ENCODE measurements at places on chromosomes 4 and X.

GRCh38 chr4:13092702-13093101 lies 391.4 kb downstream of the RAB28 start:
- no peak for DNase-seq

DNA sequence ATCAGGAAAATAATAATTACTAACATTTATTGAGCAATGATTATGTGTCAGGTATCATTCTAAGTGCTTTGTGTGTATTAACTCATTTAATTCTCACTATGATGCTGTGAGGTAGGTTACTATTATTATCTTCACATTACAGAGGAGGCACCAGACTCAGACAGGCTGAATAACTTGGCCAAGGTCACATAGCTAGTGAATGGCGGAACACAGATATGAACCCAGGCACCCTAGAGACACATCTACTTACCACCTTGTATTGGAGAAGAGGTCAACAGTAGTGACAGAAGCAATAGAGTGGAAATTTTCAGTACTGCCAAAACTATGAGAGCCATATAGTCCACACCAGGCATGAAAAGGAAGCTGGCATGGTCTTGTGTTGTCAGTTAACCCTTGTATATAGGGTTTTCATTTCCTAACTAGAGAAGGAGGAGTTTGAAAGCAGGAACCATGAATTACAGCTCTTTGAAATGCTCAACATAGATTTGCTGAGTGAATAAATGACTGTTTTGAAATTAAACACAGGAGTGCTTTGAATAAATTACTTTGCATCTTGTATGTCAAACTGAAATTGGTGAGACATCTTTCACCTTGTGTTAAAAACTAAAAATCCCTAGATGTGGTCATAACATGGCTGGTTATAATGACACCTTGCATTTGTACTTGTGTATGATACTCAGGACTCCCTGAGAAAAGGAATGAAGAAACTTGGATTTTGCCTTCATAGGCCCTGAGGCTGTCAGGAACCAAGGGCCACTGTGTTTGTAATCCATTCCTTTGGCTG lies 71.8 kb downstream of the RTL9 start:
- no peak for DNase-seq

DNA sequence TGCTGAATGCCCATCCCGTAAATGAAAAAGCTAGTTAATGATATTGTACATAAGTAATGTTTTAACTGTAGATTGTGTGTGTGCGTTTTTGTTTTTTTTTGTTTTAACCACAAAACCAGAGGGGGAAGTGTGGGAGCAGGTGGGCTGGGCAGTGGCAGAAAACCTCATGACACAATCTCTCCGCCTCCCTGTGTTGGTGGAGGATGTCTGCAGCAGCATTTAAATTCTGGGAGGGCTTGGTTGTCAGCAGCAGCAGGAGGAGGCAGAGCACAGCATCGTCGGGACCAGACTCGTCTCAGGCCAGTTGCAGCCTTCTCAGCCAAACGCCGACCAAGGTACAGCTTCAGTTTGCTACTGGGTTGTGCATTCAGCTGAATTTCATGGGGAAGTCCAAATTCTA lies at the start of gene SPP1:
SPP1 (plus strand) TSS at position 249 of the 400 bp plus-strand sequence. CDS start 1,182 bp downstream, outside the sequence.
- DNase-seq = no peak

GRCh38 chr4:97500423-97500822 lies 642.9 kb downstream of the STPG2 start:
- DNase-seq = no peak

- DNase-seq = peak; percentile 64
Measured at GRCh38 chr4:37795581-37796195, 30.8 kb upstream of the PGM2 start.

DNA sequence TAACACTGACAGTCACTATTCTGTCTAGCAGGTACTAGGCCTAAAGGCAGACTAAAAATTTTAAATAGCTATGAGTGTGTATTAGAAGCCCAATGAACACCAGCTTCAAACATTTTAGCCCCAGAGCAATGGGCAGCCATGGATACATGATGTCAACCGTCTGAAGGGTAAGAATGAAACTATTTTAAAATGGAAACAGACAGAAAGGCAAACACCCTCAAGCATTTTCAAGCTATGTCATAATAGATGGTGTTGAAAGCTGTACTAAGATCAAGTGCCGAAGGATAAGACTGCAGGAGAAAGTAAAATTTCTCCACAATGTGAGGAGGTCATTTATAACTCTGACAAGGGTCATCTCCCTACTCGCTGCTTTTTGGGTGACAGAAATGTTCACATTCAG lies 225.0 kb downstream of the COL25A1 start:
- DNase-seq = no peak

DNA sequence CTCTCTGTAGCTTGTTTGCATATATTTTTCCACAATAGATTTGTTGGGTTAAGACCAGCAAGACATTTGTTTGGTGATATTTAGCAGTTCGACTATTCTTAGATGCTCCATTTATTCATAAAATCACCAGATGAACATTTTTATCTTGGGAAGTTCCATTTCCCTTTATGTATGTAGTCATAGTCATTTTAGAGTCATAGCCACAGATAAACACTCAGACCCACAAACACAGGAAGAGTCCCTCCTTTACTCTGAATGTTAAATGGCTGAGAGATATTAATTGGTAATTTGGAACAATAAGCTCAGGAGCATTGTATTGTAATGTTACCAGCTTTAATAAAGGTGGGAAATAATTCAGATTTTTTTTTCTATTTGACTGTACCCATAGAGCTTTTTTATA lies 1608.7 kb downstream of the STIM2 start:
- no peak for DNase-seq

GRCh38 chr4:184745831-184746795 lies 12.2 kb upstream of the CENPU start:
- DNase-seq = peak; percentile 9

DNA sequence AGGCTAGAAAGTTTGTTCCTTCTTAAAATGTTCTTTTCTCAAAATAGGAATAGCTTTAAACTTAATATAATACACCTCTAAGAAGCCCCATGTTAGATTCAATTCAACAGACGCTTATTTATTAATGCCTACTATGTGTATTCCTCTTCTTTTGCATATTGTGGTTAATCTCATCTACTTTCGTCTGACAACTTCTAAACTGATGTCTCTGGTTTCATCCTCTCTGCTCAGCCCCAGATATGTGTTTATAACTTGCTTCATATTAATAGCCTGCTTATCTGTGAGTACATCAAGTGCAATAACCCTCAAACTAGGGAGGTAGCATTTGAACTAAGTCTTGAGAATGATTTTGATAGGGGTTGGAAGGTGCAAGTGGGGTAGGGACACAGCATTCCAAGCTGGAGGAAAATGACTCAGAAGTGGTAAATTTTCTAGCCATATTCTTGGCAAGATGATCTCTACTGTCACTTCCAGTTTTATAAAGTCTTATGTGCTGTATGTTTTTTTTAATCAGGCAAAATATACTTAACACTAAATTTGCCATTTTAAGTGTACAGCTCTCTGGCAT lies 37.0 kb downstream of the STK26 start:
- no peak for DNase-seq

GRCh38 chrX:149504226-149504914 lies 736 bp downstream of the IDS start:
- no peak for DNase-seq

All from DMS 273 treated with DMSO at 0.1 percent for 48 hours (cell line).